ENCODE measurements at places on chromosomes 12 and 14.

DNA sequence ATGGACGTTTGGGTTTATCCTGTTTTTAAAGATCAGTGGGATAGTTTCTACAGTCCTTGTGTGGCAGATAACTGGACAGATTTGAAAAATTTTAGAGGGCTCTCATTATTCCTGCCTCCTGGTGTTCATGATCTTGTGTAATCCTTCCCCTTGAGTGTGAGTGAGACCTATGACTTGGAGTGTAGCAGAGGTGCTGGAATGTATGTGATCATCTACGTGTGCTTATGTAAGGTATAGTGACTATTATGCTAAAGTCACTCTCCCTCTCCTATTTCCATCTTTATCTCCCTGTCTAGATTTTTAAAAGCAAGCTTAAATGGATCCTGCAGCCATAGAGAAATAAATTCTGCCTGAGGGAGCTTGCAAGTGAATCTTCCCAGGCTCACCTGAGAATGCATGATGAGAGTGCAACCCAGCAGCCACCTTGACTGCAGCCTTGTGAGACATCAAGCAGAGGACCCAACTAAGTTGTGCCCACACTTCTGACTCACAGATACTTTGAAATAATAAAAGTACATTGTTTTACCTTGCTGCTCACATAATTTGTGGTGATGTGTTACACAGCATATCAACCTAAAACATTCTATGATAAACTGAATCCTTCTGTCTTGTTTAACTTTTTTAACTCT, 3.2 kb upstream of the OLR1 start:
- no peak for DNase-seq

- no peak for DNase-seq
Measured at GRCh38 chr14:91509083-91509877, 830 bp downstream of the PPP4R3A start.

DNA sequence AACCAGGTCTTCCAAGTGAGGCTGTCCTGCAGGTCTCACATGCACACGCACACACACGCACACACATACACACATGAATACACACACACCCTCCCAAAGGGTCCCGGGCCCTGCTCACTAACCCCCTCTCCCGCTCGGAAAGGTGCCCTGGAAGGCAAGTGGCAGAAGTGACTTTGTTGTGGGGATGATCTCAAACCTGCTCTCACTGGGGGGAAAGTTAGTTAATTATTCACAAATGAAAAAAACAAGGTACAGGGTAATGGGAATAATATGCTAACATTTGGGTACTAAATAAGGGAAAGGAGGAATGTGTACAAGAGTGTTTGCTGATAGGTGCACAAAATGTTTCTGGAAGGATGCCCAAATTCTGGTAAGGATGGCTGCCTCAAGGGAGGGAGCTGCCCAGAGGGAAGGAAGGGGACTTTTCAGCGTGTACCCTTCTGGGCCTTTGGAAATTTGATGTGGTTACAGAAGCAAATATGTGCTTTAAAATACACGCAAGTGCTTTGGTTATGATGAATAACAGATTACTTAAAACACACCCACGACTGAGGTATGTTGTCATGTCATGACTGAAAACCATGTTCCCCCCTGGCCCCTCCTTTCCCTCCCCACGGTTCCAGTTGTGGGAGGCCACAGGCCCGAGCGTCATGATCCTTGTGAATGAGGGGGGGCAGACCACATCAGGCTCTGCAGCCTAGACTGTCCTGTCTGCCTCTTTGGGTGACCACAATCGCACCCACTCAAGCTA, 43.3 kb upstream of the PLEKHG6 start:
- no peak for DNase-seq

- DNase-seq: no peak
Measured at GRCh38 chr12:131959116-131959515, 9.4 kb downstream of the EP400 start.

DNA sequence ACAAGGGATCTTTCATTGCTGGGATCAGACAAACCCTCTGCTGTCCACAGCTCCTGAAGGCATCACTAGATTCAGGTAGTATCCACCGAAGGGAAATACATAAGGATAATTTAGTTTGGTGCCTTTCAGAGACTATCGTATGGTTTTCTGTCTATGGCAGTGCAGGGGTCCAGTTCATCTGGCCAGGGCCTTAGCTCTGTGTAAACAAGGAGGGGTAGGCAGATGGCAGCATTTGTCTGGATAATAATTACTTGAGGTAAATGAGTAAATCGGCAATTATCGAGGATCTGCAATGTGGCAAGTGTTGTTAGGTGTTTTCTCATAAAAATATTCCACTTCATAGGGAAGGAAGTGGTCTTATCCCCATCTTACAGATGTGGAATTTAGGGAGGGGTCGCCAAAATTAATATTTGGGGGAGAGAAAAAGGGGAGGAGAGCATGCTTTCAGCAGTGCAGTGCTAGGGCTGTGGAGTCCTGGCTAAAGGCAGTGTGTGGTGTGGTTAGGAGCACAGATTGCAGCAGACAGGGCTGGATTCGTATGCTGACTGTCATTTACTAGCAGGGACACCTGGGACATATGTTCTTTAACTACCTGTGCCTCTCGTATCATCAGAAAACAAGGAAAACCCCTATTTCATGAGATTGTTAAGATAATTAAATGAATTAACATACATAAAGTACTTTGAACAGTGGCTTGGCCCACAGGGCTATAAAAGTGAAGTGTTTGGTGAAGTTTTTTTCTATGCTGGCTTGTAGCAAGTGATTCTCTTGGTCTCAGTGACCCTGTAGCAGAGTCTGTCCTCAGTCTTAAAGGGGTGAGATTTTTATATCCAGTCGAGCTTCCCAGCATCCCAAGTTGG, 27.1 kb downstream of the RASSF8 start:
- no peak for DNase-seq

DNA sequence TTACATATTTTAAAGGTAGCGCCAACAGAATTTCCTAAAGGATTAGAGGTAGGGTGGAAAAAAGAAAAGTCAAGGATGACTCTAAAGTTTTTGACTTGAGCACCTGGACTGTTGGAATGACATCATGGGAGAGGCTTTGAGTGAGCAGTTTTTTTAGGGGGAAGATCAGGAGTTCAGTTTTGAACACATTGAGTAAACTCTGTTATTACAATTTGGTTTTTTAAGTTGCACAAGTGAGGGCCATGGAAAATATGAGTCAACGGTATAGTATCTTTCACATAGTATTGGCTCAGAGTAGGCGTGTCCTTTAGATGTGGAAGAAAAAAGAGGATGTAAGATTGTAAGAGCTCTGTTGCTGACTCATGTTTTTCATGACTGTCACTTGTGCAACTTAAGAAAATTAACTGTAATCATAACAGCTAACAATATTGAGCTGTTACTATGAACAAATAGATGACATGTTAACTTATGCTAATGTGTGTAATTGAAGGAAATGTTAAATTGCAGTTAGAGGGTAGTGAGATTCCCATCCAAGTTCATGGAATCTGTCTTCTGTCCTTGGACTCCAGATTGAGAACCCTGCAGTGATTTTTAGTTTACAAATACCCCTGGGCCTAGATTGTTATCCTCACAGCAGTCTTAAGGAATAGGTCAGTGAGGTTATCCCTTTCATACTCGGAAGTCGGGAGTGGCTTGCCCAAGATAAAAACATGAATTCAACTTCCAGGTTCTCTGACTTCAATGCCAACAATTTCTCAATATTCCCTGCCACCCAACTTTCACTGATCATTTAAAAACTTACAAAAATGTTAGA, 48.2 kb upstream of the ATP2B1 start:
- DNase-seq: peak; percentile 44

- no peak for DNase-seq
Measured at GRCh38 chr12:19369691-19370148, 69.6 kb upstream of the AEBP2 start.

DNA sequence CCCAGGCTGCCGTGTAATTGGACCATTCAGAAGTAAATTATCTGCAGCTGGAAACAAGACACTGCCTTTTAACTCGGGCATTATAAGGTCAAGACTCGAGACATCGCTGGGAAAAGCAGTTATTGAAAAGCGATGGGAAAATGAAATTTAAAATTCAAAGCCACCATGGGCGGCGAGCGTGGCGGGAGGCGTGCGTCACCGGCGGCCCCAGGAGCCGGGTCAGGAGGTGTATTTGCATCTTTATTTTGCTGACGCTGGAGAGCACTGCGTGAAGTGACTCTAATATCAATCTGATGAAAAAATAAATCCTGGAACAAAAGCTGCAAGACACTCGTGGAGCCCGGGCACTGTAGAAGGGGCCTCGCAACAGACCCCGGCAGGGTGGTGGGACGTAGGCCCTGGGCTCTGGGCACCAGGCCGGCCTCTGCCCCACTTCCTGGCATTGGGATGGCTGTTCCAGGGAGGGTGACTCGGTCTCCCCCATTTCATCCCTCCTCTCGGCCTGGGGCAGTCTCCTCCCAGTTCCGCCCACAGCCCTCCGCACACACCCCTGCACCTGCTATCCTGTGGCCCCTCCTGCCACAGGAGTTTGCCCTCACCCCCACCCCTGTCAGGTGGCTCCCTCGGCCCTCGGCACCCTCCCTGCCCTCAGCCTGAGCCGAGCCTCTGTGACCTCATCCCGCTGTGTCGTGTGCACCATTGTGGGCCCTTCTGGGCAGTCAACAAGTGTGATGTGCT, 196.2 kb downstream of the KIF26A start:
- DNase-seq: no peak

GRCh38 chr12:63450816-63451215, 217.5 kb downstream of the DPY19L2 start:
- DNase-seq: no peak

- no peak for DNase-seq
Measured at GRCh38 chr12:84660139-84660538, 252.5 kb downstream of the SLC6A15 start.
